Right ventricle myocardium superior (tissue), 1 donor: ENCODE measurements at places on chromosomes 4 and X.

DNA sequence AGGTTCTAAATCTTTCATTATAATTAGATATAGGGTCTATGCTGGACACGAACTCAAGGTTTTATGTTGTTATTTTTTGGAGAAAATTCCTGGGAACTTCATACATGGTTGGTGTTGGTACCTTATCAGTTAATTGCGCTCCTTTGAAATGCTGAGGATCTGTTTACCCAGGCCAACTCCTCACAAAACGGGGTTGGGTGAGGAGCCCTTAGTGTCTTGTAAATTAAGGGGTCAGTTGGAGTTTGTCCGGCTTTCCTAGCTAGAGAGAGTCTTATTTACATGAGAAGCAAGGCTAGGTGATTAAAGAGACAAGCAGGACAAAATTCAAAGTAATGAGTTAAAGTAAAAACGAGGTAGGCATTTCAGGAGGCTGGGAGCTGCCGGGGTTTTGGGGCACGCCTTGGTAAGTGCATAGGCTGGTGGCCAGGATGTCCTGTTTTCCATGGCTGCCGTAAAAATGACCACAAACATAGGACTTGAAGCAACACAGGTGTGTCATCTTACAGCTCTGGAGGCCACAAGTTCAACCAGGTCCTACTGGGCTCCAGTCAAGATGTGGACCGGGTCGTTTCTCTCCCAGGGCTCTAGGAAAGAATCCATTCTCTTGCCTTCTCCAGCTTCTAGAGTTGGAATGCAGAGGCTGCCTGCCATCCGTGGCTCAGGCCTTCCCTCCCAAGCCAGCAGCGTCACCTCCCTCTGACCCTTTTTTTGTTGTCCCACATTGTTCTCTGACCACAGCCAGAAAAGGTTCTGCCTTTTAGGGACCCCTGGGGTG lies 19.8 kb downstream of the PSAPL1 start:
- no peak for DNase-seq

GRCh38 chrX:132766452-132766851 lies 192.0 kb downstream of the HS6ST2 start:
- DNase-seq, result no peak

DNA sequence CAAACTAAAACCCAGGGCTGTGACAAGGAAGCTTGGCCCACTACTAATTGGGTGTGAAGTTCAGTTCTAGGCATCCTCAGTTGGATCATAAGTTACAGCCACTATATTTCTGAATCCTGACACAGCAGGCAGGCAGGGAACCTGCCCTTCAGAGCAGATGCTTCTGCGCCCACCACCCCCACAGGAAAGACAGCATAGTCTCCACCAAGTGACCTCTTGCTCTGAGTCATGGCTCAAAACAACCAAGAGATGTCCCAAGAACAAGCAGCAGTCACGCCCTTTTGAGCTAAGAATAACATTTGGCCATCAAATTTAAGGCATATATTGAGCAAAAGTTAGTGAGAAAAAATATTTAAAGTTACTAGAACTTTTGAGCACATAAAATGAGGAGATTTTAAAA lies 170.7 kb upstream of the SMARCAD1 start:
- DNase-seq, result no peak

- DNase-seq, result no peak
These were observed 93.4 kb downstream of the EMCN start for GRCh38 chr4:100424376-100424775.

DNA sequence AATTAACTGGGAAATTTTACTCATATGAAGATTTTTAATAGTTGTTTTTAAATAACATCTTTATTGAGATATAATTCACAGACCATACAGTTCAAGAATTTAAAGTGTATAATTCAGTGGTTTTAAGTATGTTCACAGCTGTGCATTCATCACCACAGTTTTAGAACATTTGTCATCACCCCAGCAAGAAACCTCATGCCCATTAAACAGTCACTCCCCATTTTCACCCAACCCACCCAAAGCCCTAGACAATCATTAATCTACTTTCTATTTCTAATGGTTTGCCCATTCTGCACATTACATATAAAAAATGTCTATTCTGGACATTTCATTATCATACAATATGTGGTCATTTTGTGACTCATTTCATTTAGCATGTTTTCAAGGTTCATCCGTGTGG lies 2.8 kb downstream of the UPRT start:
- no peak for DNase-seq

DNA sequence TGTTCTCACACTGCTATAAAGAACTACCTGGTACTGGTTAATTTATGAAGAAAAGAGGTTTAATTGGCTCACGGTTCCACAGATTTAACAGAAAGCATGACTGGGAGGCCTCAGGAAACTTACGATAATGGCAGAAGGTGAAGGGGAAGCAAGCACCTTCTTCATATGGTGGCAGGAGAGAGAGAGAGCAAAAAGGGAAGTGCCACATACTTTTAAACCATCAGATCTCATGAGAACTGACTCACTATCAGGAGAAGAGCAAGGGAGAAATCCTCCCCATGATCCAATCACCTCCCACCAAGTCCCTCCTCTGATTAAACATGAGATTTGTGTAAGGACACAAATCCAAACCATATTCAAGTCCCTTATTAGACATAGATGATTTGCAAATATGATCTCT lies 12.3 kb upstream of the RAP2C start:
- no peak for DNase-seq

DNA sequence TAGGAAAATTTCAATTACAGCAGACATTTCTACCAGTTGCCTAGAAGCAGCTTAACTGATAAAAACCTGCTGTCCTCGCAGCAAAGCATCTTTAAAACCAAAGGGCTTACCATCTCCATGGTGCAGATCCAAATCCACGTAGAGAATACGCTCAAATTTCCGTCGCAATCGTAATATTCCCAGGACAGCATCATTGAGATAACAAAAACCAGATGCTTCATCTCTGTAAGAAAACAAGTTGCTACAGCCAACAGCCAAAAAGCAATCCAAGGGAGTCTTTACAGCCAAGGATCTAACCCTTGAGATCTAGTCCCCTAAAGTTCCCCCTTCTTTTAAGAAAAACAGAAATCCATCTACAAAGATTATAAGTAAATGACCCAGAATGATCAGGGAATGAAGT lies 77.6 kb downstream of the HDAC8 start:
- DNase-seq, result no peak
